CD4-positive, alpha-beta T cell (primary cell): ENCODE measurements at places on chromosomes 5 and 9.

- no peak for DNase-seq
These were observed 53.7 kb downstream of the MAP1B start for GRCh38 chr5:72160959-72161358.

- DNase-seq, result no peak
These were observed 19.3 kb downstream of the RASEF start for GRCh38 chr9:83043597-83043996.

GRCh38 chr9:14240537-14240936 is 73.4 kb downstream of the NFIB start:
- DNase-seq, result no peak

DNA sequence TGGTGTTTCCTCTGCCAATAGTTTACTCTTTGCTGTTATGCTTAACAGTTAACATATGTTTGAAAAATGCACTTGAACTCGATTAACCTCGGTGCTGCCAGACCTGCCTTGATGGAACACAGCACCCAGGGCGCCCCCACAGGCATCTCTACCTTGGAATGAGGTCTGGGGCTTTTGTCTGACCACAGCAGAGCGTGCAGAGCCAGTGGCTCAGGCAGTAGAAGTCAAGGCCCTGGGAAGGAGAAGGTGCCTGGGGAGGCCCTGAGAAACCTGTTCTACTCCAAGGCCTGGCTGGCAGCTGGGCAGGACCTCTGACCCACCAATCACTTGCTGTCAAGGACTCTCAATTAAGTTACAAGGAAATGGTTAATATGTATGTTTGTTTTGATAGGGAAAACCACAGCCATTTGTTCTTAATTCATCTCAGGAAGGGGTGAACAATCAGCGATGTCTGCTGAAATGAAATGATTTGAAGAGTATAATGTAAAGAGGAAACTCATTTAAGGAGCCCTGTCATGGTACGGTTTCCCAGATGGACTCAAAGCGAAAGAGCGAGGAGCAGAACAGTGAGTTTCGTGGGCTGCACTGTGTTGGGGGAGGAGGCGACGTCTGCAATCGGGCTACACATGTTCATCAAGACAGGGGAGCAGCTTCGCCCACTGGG is 21.9 kb downstream of the MACROH2A1 start:
- DNase-seq, result no peak

- DNase-seq, result no peak
These were observed 70.7 kb upstream of the SLC25A51 start for GRCh38 chr9:37974506-37975173.

DNA sequence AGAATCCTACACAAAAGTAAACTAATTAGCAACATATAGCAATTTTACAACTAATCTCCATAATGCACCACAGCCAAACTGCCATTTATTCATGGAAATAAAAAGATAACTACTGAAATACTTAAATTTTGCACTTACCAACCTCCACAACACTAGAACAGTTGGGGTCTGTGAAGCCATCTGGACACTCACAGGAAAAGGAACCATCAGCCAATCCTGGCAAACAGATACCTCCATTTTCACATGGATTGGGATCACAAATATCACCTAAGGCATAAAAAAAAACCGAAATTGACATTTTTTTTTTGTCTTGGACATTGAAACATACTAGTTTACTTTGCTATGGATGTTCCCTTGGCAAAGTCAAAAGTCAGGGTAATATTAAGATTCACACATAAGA is 130.7 kb downstream of the EDIL3 start:
- DNase-seq, result no peak

DNA sequence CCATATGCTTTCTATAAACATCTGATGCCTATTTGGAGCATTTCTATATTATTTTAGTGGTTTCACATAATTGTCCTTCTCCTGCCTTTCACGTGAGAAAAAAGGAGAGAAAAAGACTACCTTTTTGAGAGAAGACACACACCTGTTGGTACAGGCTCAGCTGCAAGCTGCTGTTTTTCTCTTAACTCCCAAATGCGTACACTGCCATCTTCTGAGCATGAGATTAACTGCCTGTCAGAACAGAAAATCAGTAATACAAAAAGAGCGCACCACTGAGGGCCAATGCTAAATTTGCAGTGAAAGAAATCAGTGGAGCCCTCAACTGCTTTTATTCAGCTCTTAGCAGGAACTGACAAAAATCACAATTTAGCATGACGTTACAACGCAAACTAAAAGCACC is 54.9 kb downstream of the WDR41 start:
- DNase-seq, result no peak

DNA sequence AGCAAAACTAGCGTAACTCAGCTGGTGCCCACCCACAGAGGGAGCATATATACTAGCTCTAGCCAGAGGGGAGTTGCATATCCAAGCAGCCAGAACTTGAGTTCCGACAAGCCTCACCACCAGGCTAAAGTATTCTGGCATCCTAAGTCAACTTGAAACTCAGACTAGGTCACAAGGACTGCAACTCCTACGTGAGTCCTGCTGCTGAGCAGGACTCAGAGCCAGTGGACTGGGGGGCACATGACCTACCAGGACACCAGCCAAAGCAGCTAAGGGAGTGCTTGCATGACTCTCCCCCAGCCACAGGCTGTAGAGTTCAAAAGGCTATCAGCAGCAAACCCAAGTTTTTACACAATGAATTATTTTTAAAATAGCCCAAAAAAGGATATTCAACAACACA is 26.1 kb downstream of the SPDL1 start:
- no peak for DNase-seq

- no peak for DNase-seq
These were observed 46.8 kb upstream of the SLIT3 start for GRCh38 chr5:169347786-169348185.

GRCh38 chr9:123176949-123177348 is 91.4 kb downstream of the STRBP start:
- no peak for DNase-seq

DNA sequence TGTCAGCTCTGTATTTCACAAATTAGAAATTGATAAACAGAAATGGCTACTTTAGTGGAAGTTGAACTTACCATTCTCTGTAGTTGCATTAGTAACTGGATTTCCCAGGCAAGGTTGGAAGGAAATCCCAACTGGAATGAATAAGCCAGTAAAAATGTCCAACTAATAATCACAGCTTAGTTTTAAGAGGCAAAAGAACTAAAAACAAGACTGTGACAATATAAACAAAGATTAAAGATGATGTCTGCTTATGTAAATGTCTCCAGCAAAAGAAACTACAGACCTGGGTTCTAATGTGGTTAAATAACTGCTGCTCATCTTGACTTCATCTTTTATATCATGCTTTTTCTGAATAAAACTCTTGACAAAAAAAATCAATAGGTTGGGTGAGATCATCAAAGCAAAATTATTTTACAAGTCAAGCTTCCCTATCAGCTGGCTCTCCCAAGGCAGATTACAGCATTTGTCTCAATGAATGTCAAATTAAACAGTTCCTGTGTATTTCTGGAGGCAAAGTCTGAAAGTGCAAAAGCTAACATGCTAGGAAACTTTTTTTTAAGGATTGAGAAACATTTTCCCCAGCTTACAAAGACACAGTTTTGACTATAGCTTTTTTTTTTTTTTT is 62.3 kb upstream of the HMHB1 start:
- DNase-seq, result no peak

GRCh38 chr9:130343445-130343918 is 77.9 kb downstream of the HMCN2 start:
- peak; percentile 21 for DNase-seq

DNA sequence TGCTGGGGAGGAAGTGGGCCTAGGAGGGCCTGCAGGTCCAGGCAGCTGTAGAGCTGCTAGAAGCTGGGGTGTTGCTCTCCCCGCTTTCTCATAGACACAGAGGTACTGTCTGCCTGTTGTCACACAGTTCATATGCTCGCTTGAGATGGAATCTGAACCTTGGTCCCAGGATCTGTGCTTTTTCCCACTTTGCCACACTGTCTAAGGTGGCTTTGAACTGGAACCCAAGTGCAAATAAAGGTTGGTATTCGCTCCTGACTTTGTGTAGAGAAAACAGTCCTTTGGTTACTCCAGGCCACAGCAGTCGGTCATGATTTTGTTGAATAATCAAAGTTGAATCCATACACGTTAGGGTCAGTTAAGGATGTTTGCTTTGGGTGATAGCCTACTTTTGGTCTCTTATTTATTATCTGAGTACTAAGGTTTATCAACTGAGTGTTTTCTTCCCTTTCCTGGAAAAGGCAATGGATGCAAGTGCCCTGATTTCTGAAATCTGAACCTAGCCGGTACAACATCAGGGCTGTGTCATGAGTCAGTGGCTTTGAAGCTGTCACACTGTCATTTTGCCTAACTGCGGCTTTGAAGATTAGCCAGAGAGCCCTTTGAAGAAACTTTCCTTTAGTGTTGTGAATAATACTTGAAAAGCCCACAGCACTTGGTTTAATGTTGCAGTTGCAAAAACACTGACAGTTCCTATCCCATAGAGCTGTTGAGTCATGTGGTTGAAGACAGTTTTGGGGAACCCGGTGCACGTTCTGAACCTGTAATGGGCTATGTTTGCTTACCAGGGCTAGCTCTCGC is 41.3 kb downstream of the HABP4 start:
- DNase-seq, result no peak

DNA sequence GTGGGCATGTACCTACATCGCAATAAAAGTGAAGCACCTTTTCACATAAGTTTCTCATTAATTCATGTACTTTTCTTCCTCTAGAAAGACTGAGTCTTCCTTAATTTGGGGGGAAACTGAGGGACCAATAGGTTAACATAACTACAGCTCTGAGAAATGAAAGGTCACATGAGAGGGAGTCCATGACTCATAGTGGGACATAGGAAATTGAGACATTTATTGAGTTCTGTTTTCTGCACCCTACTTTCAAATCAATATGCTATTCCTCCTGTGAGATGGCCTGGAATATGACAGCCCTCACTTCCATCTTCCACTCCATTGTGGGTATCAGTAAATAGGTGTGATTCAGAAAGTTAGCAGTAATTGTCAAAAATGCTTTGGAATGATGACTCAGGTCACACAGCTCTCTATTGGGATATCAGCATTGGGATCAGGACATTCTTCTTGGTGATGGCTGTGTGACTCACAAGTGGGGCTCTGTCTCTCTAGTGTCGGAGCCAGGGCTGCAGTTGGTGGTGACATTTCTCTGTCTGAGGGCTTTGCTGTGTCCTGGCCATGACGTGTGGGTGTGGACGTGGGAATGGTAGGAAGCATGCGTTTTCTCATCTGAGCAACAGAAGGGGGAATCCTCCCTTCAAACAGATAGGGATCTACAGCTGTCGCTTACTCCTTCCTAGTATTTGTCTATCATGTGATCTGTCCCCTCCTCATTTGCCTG is 125.0 kb downstream of the TRIO start:
- no peak for DNase-seq

- DNase-seq, result no peak
These were observed 83.6 kb downstream of the ANKH start for GRCh38 chr5:14787801-14788579.

GRCh38 chr9:128190516-128191405 is 611 bp downstream of the CIZ1 start:
- DNase-seq, result no peak

DNA sequence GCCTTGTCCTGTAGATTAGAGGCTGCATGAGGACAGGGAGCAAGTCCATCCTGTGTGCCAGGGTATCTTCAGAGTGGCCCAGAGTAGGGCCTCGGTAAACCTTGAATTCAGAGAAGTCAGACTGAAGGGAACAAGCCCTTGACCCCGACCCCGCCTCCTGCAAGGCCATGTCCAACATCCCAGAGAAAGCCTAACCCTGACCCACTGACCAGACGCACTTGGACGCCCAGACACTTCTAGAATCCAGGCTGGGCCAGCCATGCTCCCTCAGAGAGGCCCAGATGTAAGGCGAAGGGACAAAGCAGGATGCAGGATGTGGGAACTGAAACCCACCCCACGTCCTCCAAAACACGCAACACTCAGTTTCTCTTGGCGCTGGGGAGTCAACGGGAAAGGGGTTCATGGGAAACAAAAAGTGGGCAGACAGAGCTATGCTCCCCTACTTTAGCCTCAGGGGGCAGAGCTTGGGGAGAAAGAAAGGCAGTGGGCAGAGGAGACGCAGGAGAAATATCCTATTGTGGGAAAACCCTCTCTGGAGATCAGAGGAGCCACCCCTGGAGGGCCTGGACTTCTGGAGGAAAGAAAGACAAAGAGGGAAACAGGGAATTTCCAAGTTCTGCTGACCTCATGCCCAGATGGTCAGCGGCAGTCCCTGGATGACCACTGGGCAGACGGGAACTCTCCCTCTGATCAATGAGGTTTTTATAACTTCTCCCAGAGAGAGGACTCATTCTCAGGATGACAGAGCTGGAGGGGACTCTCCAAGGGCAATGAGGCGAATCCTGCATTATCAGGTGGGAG is 13.0 kb downstream of the TNIP1 start:
- no peak for DNase-seq

DNA sequence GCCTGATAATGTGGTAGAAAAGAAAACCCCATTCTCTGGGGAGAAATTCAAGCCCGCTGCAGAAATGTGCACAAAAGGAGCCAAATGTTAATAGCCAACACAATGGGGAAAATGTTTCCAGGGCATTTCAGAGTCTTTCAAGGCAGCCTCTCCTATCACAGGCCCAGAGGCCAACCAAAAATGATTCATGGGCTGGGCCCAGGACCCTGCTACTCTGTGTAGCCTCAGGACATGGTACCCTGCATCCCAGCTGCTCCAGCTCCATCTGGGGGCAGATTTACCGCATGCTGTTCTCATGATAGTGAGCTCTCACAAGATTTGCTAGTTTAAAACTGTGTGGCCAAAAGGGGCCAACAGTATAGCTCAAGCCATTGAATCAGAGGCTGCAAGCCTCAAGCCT is 41.1 kb downstream of the RAPGEF6 start:
- no peak for DNase-seq

DNA sequence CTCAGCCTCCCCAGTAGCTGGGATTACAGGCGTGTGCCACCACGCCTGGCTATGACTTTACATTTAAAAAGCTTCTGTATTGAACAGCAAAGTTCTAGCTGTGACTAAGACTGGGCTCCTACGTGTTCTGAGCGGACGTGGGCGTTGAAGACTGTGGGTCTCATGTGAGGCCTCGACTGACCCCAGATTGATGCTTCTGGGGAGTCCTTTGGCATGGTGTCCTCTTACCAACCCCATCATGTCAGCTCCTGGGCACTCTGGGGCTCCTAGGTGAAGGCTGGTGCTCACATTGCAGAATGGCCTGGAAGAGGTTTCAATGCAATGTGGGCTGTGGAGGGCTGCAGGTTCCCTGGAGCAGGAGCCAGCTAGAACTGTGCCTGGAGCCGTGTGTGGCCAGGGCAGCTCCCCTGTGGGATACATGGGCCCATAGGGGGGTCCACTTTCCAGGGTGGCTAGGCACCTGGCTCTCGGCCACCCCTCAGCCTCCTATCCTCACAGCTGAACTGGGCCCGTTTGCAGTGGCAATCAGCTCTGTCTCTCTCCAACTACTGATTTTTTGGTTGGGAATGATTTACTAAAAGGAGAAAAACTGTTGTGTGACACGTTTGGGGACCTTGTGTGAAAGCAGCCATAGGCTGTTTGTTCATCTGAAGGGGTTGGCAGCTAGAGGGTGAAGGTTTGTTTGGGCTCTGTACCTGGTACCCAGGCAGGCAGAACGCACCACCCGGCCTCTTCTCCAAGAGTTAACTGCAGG is 29.7 kb downstream of the SLC25A25 start:
- no peak for DNase-seq

GRCh38 chr9:113326230-113326629 is 13.8 kb downstream of the WDR31 start:
- DNase-seq, result no peak
